Stimulated activated CD8-positive, alpha-beta memory T cell treated with anti-CD3 and anti-CD28 coated beads, Interleukin-2, amount 100 ng/mL, for 1 hour (primary cell): ENCODE measurements at places on chromosomes 13 and 19.

DNA sequence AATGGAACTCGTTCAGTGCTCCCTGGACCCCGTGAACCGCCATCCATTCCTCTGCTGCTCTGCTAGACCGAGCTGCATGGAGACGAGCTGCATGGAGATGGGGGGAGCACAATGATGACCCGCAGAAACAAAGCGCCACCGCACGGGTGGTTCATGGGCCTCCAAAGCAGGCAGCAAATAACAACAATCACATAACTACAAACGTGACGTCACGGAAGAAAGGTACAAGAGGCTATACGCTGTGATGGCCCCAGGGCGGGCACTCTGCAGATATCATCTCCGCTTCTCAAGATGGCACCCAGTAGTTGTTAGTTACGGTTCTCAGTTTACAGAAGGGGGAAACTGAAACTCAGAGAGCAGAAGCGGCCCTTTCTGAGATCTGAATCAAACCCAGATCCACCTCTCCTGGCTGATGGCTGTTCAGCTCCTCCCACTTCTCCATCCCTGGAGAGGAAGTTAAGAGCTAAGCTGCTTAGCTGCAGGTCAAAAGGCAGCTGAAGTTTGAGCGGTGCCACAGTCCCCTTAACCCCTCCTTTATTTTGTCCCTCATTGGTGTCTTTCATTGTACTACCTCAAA is 1.7 kb downstream of the ATP13A1 start:
- no peak for DNase-seq

- no peak for DNase-seq
Measured at GRCh38 chr19:4504297-4504701, 14.0 kb downstream of the PLIN4 start.

DNA sequence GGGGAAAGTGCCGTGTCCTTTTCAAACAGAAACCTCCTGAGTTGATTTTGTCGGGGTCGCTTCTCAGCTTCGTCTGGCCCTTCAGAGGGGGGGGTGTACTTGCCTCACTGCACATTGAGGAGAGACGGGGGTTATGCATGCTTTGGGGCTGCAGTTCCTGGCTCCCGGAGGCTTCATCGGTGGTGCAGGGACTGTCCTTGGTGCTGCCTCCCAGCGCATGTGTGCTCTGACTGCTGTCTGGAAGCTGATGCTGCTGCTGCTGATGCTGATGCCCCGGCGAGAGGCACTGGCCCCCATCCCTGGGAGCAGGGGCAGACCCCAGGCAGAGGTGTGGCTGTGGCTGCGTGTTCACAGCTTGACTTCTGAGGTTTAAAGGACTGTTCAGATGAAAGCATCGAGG is 91.0 kb downstream of the ARHGEF7 start:
- DNase-seq: no peak

- DNase-seq: no peak
Measured at GRCh38 chr19:6376512-6377190, 918 bp upstream of the PSPN start.

GRCh38 chr19:8147582-8147978 is 1.8 kb downstream of the FBN3 start:
- no peak for DNase-seq

GRCh38 chr13:58302349-58302748 is 670.8 kb downstream of the PCDH17 start:
- DNase-seq: no peak
